Mesendoderm (in vitro differentiated cells): ENCODE measurements at places on chromosomes 2 and 18.

GRCh38 chr2:20110876-20111275 is 59.4 kb upstream of the LAPTM4A start:
- no peak for DNase-seq

DNA sequence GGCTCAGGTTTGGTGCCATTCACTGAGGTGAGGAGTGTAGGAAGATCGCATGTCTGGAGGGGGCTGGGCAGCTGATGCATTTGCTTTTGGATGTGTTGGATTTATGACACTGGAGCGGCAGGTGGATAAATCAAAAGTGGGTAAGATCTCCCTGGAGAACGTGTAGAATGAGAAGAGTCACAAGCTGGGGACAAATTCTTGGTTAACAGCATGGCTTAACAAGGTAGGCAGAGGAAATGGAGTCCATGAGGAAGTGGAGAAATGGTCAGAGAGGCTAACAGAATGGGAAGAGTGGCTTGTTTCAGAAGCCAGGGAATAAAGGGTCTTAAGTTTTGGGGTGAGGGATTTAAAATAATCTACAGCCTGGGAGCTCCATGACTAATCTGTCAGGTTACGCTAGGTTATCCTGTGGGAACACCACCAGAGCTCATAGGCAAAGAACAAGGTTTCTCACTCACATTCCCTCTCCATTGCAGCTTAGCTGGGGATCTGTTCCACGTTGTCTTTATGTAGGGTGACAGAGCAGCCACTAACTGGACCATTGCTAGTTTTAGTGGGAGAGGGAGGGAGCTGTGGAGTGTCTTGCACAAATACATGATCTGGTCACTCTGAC is 12.8 kb downstream of the TSN start:
- DNase-seq = no peak

DNA sequence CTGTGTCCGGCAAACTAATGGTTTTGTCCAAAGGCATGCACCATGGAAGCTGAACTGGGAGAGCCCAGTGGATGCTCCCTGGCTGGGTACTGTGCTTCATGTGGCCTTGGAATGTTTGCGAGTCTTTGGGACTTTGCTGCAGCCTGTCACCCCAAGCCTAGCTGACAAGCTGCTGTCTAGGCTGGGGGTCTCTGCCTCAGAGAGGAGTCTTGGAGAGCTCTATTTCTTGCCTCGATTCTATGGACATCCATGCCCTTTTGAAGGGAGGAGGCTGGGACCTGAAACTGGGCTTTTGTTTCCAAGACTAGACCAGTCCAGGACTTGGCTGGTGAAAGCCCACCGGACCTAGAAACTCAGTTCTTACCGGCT is 1.7 kb downstream of the MARS2 start:
- no peak for DNase-seq

DNA sequence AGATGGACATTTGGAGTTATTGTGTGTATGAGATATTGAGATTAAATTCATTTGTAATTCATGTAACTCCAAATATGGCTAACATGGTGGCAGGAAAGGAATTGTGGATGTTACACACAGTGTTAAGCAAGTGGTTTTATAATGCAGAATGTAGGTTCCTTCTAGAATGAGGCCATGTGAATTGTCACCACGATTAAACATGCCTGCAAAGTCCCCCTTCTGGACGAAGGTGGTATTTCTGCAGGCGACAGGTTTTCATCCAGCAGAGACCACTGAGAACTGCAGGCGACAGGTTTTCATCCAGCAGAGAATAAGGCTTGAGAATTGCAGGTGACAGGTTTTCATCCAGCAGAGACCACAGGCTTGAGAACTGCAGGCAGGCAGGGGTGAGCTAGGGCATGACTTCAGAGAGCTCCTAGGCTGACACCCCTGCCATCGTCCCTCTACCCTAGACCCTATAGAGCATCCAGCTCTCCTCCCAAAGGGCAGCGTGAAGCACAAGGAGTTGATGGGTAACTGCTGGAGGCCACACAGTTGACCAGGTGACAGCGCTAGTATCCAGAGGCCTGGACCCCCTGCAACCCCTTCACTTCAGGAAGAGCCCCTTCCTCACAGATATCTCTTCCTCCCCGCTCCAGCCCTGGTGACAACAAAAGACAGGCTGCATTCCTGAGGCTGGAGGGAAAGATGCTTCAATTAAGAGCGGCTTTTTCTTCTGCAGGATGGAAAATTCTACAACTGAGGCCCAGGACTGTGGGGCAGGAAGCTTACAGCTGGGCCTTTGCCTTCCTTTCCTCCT is 175.8 kb downstream of the LOXHD1 start:
- peak; percentile 79 for DNase-seq

GRCh38 chr18:59358414-59358711 is 702 bp downstream of the LMAN1 start:
- DNase-seq = no peak

DNA sequence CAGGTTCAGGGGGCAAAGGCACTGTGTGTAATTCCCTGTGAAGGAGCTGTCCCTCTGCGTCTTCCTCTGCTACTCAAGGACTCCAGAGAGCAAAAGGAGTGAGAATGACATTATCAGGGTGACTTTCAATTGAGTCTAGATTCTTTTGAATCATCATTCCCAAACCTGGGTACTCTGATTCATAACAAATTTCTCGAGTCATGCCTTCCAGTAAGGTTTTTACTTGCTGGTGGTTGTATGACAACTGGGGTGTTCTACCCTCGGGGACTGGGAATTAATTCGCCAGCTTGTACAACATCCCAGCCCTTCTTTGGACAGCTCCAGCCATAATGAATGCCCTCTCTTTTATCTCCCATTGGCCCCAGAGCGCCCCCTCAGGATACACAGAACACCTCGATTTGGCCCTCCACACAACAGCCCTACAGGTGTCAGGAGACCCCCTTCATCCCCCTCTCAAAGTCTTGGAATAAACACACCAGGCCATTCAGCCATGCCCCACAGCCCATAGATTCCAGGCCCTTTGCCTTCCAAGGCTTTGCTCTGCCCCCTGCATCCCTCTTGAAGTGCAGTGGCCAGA is 254.5 kb downstream of the KLHL29 start:
- DNase-seq = no peak

DNA sequence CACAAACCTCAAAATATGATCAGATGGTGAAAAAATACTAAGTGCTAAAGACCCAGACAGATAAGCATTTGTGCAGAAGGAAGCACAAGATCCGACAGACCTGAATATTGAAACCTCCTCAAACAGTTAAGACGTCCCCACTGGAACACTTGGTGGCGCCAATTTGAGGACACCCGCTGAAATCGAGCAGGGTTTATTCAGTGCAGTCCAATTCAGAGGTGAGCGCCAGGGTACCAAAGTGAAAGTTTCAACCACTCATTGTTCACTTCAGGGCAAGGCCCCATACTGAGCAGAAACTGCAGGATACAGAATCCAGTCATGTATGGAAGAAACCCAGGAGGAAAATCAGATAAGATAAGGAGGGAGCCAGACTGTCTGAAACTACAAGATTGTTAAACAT is 417.6 kb downstream of the LRRTM4 start:
- DNase-seq = peak; percentile 51

- DNase-seq = no peak
These were observed 459.7 kb downstream of the LRATD1 start for GRCh38 chr2:15092181-15092580.

DNA sequence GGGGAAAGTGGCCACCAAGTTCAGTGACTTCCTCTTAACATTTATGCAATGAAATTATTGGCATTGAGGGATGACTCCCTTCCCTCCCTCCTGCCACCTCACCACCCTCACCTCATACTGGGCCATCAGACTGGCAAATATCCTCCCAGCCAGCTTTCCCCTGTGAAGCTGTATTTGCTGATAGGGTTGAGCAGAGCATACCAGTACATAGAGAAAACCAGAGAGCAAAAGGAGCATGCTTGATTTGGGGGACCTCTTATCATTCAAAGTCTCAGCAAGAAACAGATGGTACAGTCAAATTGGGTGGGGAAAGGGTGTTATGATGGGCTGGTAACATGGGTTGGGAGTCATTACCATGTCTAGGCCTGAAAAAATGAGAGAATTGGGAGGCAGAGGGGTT is 19.1 kb upstream of the B3GNT2 start:
- DNase-seq = no peak

- no peak for DNase-seq
These were observed 1.6 kb downstream of the TMEM198 start for GRCh38 chr2:219545295-219545942.

GRCh38 chr2:10659898-10660568 is 29.7 kb downstream of the NOL10 start:
- peak; percentile 45 for DNase-seq

- DNase-seq = no peak
These were observed 46.3 kb downstream of the EN1 start for GRCh38 chr2:118801151-118801550.

GRCh38 chr18:8283891-8284585 is 325.2 kb upstream of the RAB12 start:
- no peak for DNase-seq

DNA sequence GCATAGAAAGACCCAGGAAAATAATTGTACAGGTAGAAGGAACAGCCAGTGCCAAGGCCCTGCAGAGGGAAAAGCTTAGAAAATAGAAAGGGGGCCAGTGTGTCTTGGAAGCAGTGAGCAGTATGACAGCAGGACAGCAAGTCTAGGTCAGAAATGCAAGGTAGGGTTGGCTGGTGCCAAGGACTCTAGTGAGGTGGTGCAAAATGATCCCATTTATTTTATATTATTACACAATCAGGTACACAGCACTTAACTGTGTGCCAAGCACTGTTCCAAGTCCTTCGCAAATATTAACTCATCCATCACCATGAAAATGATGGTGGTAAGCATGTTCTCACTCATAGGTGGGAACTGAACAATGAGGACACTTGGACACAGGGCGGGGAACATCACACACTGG is 100.0 kb downstream of the AQP4 start:
- no peak for DNase-seq

DNA sequence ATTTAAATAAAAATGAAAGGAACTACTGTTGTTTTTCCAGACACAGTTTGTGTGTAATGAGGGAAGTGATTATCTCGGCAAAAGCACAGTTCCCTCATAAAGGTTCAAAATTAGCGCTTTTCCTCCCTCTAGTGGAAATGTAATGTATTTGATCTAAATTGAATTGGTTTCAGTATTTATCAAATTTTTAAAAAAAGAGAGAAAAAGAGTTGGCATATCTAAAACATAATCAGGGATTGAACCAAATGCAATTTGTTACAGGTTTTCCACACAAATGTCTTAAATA is 37.5 kb downstream of the CMPK2 start:
- DNase-seq = peak; percentile 47

DNA sequence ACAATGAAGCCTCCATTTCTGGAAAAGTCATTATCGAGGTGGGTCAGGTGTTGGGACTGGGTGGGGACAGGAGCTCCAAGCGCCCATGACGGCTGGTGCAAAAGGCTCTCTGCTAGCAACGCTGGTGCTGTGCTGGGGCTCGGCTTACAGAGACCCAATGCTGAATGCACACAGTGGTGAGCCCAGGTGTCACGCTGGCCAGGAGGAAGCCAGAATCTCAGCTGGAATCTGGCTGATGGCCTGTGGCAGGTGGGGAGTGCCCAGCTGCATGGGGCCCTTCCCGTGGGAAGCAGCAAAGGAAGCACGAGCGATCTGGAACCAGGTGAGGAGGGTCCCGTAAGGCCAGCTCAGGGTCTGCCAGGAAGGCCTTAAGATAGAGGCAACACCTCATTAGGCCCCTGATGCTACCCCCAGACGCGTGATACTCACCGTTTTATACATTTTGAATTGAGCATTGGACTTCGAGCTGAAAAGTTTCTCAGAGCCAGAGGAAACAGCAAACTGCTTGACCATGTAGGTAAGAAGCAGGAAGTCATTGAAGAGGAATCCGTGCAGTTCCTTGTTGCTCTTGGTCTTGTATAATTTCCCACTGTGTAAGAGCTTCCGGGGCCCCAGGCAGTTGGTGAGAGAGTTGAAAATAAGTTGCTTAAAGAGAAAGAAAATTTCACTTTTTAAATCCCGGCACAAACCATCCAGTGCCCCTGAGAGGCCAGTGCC is 34.7 kb downstream of the FAM228A start:
- DNase-seq = no peak

- DNase-seq = no peak
These were observed 27.8 kb downstream of the CACNB4 start for GRCh38 chr2:152071092-152071491.

DNA sequence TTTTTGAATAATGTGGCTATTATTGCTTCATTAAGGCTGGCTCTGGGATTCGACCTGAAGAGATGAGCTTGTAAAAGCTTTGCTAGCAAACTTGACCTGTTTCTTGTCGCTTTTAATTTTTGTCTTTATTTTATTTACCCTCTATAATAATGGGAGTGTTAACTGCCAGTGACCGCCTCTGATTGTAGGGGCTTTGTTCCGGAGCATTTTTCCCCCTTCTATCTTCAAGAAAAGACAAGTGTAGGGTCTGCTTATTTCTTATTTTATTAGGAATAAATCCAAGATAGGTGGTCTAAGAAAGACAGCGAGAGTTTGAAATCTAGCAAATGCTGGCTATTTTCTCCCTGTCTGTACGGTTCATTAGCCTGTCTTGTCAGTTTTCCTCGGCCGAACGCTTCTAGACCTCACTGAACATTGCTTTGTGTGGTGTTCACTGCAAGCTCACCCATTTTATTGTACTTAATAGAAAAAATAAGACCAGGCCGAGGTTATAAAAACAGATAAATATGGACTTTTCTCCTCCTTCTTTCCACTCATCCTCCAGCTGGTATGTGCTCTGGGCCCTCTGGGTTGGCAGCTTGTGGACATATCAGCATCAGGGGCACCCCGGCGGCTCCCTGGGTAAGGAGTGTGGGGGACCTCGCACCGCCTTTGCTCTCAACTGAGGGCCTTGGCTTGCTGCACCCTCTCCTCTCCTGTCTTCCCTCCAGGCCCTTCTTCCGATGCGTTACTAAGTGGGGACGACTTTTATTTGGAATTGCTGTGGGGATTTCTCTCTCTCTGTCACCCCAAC is 8.5 kb downstream of the MEIS1 start:
- no peak for DNase-seq

DNA sequence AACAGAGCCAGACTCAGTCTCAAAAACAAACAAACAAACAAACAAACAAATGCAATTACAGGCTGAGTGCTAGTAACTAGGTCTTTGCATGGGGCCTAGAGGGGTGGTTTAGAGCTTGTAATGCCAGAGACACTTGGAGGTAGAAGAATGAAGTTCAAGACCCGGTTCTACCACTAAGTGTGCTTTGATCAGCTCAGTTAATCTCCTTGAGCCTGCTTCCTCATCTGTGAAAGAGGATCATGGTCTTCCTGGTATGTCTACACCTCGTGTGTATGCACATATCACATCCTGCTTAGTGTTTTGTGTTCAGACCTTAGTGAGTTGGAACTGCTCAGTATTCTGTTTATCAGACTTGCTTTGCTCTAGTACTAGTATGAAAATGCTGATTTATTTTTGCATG is 4.8 kb upstream of the ATP6V1C2 start:
- DNase-seq = no peak

- no peak for DNase-seq
These were observed 64.8 kb downstream of the DIPK1C start for GRCh38 chr18:74392323-74392722.
